ENCODE measurements at places on chromosomes 12 and 14.

DNA sequence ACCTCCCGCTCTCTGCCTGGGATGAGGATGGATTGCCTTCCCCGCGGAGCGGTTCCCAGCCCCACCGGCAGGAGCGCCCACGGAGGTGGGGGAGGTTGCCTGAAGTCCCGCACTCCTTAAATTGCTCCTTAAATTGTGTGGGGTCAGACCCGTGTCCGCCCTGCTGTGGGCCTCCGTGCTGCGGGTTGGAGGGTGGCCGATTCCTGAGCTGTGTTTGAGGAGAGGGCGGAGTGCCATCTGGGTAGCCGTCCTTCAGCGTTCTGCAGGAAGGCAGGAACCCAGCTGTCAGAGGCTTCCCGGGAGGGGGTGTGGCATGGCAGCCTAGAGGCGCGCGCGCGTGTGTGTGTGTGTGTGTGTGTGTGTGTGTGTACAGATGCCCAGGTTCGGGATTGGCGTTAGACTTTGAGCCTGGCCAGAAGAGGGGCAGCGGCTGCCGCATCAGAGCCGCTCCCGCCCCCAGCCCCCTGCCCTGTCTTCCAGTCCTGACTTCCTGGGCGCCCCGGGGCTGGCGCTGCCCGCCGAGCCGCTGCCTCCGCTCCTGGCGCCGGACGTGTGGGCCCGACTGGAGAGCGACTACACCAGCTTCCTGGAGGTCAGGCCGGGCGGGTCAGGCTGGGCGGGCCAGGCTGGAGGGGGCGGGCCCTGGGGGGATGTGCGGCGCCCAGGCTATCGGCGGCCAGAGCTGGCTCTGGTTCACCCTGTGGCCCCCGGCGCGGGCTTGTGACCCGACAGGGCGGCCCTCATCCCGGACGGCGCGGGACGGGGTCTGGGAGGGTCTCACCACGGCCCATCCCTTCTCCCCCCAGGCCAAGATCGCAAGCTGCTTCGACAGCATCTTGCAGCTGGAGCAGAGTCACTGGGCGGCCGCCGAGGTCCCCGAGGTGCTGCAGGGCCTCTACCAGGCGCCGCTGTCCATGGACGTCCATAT is 9.2 kb downstream of the EXOC3L4 start:
- no peak for DNase-seq

DNA sequence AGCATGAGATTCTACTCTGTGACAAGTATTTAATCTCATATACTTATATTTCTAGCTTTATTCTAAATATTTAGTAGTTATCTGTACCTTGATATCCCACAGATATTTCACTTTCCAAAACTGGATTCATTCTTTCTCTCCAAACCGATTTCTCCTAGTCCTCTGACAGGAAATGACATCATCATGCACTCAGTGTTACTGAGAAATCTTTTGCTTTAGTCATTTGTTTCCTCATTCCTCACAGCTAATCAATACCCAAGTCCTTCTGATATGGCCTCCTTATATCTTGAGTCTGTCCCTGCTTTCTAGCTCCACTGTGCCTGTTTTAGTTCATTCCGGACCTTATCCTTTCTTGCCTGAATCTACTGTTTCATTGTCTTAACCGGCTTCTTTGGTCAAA is 39.4 kb upstream of the E2F7 start:
- no peak for DNase-seq

DNA sequence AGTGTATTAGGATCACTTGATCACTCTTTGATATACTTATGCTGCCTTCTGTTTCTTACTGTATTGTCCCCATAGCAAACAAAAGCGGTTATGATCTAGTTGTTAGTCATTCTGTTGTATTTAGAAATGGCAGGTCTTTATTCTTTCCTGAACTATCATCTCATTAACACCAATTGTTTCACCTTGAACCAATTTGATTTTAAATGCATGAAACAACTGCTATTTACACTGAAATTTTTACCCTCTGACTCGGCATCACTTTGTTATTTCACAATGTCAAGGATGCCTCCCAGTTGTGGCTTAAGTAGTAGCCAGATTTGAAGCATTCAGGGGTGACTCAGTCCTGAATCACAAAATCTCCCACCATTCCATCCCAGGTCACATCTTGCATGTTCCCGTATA is 303.5 kb downstream of the EGLN3 start:
- DNase-seq: no peak

DNA sequence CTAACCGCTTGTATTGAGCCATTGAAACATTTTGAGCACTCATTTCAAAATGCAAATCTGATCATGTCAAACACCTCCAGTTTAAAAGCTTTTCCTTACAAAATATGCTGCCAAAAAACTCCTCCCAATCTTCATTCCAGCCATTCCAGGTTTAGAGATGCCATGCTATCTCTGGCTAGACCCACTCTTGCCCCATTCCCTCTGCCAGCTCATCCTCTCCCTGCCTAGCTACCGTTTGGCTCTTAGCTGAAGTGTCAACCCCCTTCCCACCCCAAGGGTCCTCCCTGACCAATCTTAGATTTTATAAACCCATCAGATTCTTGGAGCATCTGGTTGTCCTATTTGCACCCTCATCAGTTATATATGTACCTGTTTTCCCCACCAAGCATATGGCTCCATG is 75.0 kb downstream of the SCAF11 start:
- no peak for DNase-seq

- DNase-seq: no peak
Observed at GRCh38 chr14:54173802-54174201, 217.2 kb upstream of the BMP4 start.

DNA sequence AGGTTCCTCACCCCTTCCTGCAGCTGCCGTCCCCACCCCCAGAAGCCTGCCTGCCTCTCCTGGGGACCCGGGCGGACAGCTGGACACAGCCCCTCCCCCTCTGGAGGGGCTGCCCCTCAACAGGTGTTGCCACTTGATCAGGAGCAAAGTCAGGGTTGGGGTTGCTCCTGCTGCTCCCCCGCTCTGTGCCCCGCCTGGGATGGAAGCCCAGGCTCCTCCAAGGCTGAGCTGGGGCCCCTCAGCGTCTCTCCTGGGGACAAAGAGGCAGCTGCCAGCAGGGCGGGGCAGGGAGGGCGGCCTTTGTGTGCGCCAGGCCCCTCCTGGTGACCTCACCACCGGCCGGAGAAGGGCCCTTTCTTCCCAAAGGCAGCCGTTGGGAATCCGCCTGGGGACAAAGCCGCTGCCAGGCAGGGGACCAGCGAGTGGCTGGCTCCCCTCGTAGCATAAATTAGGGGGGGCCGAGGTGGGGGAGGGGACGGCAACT is 13.7 kb downstream of the TRMT61A start:
- DNase-seq: no peak

GRCh38 chr12:28099871-28100270 is 90.4 kb upstream of the CCDC91 start:
- no peak for DNase-seq

GRCh38 chr12:100564090-100564489 is 9.4 kb upstream of the GAS2L3 start:
- DNase-seq: no peak

- no peak for DNase-seq
Observed at GRCh38 chr14:20807304-20808161, 4.9 kb upstream of the RNASE1 start.

GRCh38 chr12:108021141-108021540 is 107.9 kb upstream of the WSCD2 start:
- DNase-seq: no peak

DNA sequence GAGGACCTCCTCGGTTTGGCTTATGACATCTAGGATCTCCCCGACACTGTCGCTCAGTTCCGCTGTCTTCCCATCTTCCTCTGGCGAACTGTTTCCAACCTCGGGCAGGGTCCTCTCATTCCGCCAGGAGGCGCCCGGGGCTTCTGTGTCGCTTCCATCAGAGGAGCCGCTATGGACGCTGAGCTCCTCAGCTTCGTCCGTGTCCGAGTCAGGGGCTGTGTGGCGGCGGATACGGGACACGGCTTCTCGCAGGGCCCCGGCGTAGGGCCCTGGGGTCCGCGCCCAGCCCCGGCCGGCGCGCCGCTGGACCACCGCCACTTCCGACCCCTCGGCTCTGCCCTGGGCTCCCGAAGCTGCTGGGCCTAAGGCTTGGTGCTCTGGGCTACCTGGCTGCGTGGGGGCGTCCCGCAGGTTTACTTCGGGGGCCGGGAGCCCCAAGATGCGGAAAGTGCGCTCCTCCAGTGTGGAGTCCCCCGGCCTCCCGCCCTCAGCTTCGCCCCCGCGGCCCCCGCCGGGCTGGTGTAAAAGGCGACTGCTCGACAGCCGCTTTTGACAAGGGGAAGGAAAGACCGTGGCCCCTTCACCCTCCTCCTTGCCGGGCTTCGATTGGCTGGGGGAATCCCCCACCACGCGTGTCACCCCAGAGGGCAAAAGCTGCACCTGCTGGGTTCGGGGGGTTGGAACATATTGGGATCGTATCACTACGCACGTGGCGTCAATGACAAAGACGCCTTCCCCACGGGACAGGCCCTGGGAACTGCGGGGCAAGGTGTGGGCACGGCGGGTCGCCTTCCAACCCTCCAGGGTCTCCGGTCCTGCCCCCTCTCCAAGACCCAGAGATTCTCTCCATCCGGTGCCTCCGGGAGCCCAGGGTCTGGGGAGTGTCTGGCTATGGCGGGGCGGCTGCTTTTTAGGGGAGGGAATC is 2.1 kb downstream of the DDN start:
- no peak for DNase-seq

DNA sequence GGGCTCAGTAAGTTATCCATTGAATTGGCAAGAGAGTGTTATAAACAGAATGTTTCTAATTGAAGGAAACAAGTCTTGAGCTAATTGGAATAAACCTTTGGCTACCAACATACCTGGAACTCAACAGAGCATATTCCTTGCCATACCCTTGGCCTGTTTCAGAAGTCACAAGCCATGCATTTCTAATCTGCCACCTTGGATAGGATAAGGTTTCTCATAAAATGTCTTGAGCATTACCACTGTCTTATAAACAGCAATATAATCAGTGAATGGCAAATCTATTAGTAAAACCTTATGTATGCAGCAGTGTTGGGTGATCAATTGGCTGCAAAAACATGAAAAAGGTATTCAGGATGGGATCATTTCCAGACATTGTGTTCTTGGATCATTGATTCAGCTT is 765.2 kb upstream of the SEL1L start:
- no peak for DNase-seq

GRCh38 chr12:111366075-111366474 is 2.8 kb downstream of the PHETA1 start:
- DNase-seq: no peak

DNA sequence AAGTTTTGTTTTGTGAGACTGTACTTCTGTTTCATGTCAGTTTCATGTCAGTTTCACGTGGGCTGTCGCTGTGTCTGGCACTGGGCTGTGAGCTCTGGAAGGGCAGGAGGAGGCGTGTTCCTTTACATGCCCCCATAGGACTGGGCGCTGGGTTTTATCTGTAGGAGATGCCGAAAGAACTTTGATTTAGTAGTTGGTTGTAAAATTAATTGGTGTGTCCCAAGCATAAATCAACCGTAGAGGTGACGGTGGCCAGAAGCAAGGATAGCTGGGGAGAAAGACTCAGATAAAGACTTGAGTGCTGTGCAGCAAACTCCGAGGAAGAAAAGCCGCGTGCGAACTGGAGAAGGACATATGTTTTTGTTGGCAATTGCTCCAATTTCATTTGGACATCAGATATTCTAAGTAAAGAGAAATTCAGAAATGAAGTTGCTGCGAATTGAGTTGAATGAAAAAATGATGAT is 182.5 kb downstream of the VRK1 start:
- DNase-seq: no peak

- DNase-seq: no peak
Observed at GRCh38 chr12:92210071-92210470, 64.4 kb upstream of the BTG1 start.

- no peak for DNase-seq
Observed at GRCh38 chr12:56143870-56144269, 8.5 kb upstream of the MYL6B start.

- DNase-seq: no peak
Observed at GRCh38 chr12:16323010-16323409, 24.4 kb upstream of the MGST1 start.

DNA sequence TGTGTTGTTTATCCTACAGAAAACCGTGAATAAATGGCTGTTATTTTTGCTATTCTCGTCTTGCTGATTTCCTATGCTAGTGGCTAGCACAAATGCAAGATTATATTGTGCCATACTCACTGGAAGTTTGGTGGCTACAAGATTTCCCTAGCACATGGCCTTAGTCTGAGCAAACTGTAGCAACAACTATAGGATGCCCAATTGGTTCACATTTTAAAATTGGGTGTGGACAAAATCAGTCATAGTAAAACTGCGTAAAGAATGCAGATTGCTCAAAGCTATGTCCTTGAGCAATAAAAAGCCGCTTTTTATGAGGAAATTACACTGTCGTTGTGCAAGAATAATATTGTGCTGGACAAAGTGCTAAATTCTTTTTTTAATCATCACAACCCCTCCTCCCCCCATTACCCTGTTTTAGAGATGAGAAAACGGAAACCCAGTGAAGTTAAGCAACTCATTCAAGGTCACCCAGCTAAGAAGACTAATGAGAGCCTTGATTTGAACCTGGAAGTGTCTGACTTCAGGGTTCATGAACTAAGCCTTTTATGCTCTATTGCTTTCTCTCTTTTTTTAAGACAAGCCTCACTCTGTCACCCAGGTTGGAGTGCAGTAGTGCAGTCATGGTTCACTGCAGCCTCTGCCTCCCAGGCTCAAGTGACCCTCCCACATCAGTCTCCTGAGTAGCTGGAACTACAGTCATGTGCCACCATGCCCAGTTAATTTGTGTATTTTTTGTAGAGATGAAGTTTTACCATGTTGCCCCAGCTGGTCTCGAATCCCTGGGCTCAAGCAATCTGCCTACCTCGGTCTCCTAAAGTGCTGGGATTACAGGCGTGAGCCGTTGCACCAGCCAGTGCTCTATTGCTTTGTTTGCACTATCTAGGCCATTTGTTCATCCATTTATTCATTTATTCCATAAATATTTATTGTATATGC is 73.6 kb downstream of the SRGAP1 start:
- DNase-seq: no peak

GRCh38 chr14:24080888-24081738 is 9.8 kb downstream of the CPNE6 start:
- DNase-seq: peak; percentile 71

GRCh38 chr14:101603096-101603495 is 41.8 kb downstream of the DIO3 start:
- no peak for DNase-seq

- DNase-seq: no peak
Observed at GRCh38 chr12:48866052-48866711, 512 bp upstream of the RND1 start.

DNA sequence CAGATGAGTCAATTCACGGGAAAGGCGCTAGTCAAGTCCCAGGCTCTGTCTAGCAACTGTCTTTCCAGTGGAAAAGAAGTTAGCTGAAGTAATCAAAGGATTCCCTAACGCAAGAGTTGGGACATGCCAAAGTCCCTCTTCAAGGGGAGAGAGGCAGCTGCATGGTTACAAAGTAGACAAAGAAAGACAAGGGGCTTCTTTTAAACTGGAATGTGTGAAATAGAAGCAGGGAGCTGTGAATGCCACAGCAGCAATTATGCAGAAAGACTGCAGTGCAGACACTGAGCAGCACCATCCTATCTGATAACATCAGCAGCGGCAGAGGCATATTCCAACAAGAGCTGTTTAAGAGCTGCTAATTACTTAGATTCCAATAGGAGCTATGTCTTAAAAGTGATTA is 12.5 kb upstream of the CIPC start:
- no peak for DNase-seq

GRCh38 chr14:30600922-30601918 is 20.9 kb upstream of the SCFD1 start:
- no peak for DNase-seq

All from stimulated activated CD4-positive, alpha-beta T cell treated with anti-CD3 and anti-CD28 coated beads, Interleukin-12 subunit alpha, Interleukin-12 subunit beta, amount 100 ng/mL, for 24 hours (primary cell).